Thymus (tissue), 14 donors: ENCODE measurements at places on chromosomes 2 and 18. TPM values are rescaled to one million over a fixed set of nuclear protein-coding genes. Genes with fewer than 3 reads are reported as not detected.

The SPATA3 gene
- total RNA-seq = not detected

The TDRD15 gene
- total RNA-seq = 0.05 TPM

The RND3 gene
- total RNA-seq = 7.4 TPM

The TM4SF20 gene
- 0.09 TPM for total RNA-seq

DNA sequence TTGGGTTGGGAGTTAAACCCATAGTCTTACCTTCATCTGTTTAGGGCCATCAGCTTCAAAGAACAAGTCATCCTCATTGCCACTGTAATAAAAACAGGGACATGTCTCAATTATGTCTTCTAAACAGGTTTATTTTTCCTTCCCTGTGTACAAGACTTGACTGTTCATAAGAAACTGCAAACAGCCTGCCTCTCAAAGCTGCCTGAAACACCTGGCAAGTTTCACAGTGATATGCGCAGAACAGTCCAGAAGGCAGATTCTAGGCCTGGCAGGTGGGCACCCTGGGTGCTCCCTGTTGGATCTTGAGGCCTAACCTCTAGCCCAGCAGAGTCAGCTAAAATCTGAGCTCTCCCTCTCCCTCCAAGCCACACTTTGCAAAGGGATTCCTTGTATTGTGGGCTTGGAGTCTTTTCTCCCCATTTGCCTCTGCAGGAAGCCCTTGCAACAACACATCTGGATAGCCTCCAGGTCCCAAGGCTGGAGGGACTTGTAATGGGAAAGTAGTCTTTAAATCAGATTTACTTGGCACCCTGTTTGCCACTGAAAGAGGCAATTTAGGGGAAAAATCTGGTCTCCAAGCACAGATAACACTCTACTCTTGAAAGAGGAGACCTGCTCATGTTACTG is 930 bp downstream of the IL1B start:
- DNase-seq = no peak

GRCh38 chr2:122955776-122956175 is 1069.3 kb upstream of the CNTNAP5 start:
- DNase-seq = no peak

DNA sequence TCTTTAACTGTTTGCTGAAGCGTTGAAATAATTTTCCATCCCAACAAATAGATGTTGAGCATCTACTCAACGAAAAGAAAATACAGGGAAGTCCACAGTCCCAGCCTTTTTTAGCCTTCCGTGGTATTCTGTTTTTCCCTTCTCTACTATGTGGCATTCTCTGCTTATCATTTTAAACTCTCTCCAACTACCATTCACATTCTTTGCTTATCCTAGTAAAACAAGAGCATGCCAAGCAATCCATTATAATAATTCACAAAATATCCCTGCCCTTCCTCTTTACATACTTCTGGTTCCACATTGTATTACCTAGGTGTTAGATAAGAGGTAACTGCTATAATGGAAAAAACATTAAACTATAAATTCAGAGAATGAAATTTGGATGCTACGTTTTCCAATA is 1.6 kb upstream of the SESTD1 start:
- no peak for DNase-seq

DNA sequence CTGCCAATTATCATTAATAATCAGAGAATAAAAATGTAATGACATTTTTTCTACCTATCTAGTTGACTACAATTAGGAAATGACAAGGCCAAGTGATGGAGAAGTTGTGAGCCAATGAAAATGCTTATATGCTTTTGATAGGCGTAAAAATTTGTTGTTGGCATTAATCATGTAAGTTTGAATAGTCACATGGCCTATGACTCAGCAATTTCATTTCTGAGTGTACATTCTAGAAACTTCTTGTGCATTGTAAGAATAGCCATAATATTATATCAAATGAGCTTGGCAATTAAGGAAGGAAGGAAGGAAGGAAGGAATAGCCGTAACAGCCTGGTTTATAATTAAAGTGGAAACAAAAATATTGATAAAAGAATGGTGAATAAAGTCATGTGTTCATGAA is 179.9 kb downstream of the PTH2R start:
- no peak for DNase-seq

DNA sequence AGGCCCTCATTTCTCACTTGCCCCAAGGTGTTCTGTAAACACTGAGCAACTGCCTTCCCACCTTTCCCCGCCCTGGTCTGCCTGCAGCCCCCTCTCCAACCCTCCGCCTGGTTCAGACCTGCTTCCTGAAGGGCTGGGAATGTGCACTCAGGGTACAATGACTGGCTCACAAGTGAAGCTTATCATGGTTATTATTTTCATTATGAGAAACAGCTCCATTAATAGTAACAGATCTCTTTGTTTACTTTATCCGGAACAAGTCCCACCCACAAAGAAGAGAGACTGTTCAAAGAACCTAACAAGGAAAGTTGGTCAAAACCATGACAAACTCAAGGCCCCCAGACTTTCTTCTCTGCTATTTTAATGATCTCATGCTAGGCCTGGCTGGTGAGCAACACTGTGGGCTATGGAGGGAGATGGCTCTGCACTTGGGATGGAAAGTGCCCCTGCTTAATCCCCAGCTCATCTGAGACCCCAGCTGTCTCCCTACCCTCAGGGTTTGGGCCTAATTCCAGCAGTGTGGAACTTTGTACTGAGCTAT is 36.7 kb downstream of the ARHGAP25 start:
- no peak for DNase-seq

DNA sequence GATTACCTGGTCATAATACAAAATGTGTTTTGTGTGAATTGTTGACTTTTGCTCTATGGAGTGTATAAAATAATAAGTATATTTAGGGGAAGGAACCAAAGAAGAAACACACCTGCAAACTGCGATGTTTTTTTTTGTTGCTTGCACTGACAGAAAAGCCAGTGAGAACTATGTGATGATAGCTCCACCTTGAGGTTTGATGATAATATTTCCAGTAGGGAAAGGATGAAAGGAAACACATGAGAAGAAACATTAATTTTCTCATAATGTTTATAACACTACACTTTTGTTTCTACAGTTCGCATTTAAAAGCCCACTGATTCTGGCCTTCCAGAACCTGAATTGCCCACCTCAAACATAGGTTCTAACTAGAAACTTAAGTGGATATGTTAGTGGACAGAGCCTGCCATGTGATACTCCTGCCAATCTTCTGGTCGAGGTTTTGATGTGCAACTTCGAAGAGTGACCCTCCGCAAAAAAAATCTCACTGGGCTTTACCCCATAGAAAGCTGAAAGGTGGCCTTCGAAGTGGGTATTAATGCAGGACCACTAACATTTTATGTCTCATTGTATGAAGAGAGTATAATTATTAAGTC is 476.4 kb upstream of the SPHKAP start:
- no peak for DNase-seq

DNA sequence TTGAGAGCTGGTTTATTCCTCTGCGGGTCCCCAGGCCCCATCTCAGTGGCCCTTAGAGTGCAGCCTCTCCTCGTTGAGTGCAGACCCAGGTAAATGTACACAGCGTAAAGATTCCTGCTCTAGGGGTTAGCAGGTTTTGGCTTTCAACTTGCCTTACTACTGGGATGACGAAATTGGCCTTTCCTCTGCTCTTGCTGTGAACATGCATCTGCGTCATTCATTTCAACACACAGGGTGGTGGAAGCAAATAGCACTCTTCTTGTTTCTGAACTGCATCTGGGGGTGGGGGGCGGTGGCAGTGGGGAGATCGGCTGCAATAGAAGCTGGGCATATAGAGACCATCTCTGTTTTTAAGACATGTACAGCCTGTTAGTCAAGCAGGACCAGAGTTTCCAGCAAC is 16.5 kb upstream of the SLC16A14 start:
- DNase-seq = no peak
